Glutamatergic neuron (in vitro differentiated cells): ENCODE measurements at places on chromosomes 13 and 19.

- H3K4me1 ChIP-seq, result peaks cover 54% of the 10 kb centered on the region
- no peak overlapping the region for H3K27ac ChIP-seq
- no peak for DNase-seq
- H3K27me3 ChIP-seq, result peaks cover 7% of the 10 kb centered on the region
- H3K4me3 ChIP-seq, result no peak overlapping the region
Observed at GRCh38 chr13:23632741-23633140, 62.5 kb downstream of the TNFRSF19 start.

DNA sequence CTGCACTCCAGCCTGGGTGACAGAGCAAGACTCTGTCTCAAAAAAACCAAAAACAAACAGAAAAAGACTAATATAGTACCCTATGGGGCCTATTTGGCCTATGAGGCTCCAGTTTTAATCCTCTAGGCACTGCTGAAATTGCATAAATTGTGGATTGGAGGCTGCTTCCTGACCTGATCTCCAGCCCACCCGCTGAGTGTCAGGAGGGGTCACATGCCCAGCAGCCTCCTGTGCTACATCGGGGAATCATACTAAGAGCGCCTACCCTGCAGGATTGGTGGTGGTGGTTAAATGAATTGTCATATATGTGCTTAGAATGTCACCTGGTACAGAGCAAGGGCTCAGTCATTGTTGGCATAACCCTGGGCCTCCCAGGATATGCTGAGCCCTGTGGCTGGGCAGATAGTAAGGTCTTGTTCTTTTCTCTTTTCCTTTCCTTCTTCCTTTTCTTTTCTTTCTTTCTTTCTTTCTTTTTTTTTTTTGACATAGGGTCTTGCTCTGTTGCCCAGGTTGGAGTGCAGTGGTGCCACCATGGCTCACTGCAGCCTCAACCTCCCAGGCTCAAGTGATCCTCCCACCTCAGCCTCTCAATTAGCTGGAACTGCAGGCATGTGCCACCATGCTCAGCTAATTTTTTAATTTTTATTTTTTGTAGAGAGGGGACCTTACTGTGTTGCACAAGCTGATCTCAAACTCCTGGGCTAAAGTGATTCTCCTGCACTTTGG is 31.3 kb downstream of the LTBP4 start:
- H3K4me3 ChIP-seq, result no peak overlapping the region
- H3K4me1 ChIP-seq, result peaks cover 3% of the 10 kb centered on the region
- no peak overlapping the region for H3K27ac ChIP-seq
- H3K27me3 ChIP-seq, result peaks cover 2% of the 10 kb centered on the region
- peaks cover 5% of the 10 kb centered on the region for H3K36me3 ChIP-seq
- DNase-seq, result no peak

GRCh38 chr13:29452773-29453616 is 142.5 kb downstream of the SLC7A1 start:
- no peak overlapping the region for H3K27ac ChIP-seq
- H3K4me1 ChIP-seq, result no peaks in the 10 kb centered on the region
- no peak overlapping the region for H3K4me3 ChIP-seq
- no peaks in the 10 kb centered on the region for H3K36me3 ChIP-seq
- no peaks in the 10 kb centered on the region for H3K27me3 ChIP-seq
- DNase-seq, result no peak

DNA sequence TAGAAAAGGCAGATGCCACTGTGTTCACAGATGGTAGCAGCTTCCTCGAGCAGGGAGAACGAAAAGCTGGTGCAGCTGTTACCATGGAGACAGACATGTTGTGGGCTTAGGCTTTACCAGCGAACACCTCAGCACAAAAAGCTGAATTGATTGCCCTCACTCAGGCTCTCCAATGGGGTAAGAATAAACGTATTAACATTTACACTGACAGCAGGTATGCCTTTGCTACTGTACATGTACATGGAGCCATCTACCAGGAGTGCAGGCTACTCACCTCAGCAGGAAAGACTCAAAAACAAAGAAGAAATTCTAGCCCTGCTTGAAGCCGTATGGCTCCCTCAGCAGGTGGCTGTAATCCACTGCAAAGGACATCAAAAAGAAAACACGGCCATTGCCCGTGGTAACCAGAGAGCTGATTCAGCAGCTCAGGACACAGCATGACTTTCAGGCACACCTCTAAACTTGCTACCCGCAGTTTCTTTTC is 197.7 kb downstream of the ZNF737 start:
- peak overlapping the region; percentile 97 for H3K27ac ChIP-seq
- peak; percentile 60 for DNase-seq
- H3K4me1 ChIP-seq, result peaks cover 16% of the 10 kb centered on the region

- H3K4me3 ChIP-seq, result no peak overlapping the region
- no peak for DNase-seq
- H3K27ac ChIP-seq, result no peak overlapping the region
- H3K27me3 ChIP-seq, result no peaks in the 10 kb centered on the region
Observed at GRCh38 chr13:99380921-99381645, 73.9 kb upstream of the GPR183 start.

DNA sequence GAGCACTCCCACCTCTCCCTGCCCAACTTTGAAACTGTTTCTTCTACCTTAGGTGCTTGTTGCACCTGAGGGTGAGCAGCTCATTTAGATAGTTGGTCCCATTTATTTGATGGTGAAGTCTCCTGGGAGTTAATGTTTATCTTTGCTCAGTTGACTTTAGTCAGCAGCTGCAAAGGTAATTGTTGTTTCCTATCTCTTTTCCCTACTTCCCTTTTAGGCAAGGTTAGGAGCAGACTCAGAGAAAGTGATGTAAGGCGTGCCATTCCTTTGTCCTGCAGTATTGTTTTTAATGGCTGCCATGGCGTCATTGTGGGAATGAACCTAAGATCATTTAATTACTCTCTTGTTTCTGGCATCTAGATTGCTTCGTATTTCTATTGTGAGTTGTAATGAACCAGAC is 11.6 kb downstream of the AKAP11 start:
- H3K4me3 ChIP-seq, result no peak overlapping the region
- no peak overlapping the region for H3K27ac ChIP-seq
- no peaks in the 10 kb centered on the region for H3K36me3 ChIP-seq
- DNase-seq, result no peak

DNA sequence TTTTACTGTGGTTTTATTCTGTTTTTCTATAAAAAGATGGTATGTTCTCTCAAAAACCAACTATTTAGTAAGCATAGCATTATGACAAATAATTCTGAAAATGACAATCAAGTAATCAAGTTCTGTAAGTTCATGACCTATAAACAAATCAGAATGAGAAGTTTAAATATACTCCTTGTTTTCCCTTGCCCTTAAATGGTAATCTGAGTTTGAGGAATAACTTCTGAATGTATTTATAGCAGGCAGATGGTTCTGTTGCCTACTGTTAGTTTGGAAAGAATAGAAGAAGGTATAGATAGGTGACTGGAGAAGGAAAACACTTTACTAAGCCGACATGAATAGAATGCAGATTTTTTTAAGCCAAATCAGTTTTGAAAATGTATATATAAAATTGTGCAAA is 63.9 kb downstream of the POSTN start:
- no peak overlapping the region for H3K4me3 ChIP-seq
- H3K4me1 ChIP-seq, result peaks cover 4% of the 10 kb centered on the region
- H3K36me3 ChIP-seq, result peaks cover 4% of the 10 kb centered on the region

DNA sequence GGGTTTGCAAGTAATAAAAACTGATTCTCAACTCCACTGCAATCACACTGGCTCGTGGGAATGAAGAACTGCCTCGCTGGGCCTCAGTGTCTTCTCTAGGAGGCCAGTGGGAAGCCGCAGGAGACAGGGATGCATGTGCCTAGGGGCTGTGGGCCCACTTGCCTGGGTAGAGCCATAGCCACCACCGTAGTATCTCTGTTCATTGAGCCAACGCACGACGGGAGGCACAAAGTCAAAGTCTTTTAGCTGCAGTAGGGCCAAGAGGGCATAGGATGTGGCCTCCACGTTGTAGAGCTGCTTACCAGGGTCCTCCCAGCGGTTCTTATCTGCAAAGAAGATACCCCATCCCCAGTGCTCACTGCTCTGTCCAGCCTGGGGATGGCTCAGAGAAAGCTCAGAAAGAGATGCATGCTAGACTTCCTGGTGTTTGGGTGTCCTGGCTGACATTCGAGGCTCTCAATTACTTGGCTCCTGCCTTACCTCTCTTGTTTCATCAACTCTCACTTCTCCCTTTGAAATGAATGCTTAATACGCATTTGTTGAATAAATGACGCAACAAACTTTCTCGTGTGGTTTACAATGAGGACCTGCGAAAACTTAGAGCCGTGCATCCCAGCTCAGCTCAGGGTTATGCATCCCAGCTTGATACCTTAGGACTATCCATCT is 16.1 kb upstream of the TNFSF14 start:
- no peak overlapping the region for H3K4me3 ChIP-seq
- peaks cover 10% of the 10 kb centered on the region for H3K36me3 ChIP-seq
- H3K27ac ChIP-seq, result no peak overlapping the region
- DNase-seq, result no peak

GRCh38 chr13:92991692-92992091 is 234.9 kb upstream of the GPC6 start:
- H3K27ac ChIP-seq, result no peak overlapping the region
- H3K36me3 ChIP-seq, result no peaks in the 10 kb centered on the region
- H3K4me1 ChIP-seq, result no peaks in the 10 kb centered on the region

DNA sequence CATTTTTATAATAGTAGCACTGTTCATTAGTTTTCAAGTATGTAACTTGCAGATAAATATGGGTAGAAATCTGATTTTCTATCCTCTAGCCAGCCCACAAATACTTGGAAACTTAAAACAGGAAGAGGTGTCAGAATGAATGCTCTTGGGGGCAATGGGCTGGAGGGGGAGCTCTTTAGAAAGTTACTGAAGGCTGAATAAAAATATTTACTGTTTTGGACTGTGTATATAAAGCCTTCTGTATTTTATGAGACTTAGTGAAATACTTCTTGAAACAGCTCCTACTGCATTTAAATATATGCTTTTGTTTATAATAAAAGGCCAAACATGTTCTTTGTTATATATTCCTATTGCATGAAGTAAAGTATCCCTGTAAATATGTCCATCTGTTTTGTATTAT is 138.8 kb downstream of the RGCC start:
- H3K4me1 ChIP-seq, result no peaks in the 10 kb centered on the region
- no peak for DNase-seq
- H3K36me3 ChIP-seq, result no peaks in the 10 kb centered on the region
- H3K4me3 ChIP-seq, result no peak overlapping the region
- no peak overlapping the region for H3K27ac ChIP-seq

DNA sequence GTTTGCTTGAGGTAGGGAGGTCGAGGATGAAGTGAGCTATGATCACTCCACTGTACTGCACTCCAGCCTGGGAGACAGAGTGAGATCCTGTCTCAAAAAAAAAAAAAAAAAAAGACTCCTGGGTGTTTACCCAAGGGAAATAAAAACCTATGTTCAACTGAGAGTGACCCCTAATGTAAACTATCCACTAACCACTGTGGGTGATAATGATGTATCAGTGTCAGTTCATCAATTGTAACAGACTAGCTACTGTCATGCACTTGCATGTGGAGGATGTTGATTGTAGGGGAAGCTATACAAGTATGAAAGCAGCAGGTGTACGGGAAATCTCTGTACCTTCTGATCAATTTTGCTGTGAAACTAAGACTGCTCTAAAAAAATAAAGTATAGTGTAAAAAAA is 2.6 kb upstream of the CIB3 start:
- H3K36me3 ChIP-seq, result no peaks in the 10 kb centered on the region
- no peaks in the 10 kb centered on the region for H3K27me3 ChIP-seq

DNA sequence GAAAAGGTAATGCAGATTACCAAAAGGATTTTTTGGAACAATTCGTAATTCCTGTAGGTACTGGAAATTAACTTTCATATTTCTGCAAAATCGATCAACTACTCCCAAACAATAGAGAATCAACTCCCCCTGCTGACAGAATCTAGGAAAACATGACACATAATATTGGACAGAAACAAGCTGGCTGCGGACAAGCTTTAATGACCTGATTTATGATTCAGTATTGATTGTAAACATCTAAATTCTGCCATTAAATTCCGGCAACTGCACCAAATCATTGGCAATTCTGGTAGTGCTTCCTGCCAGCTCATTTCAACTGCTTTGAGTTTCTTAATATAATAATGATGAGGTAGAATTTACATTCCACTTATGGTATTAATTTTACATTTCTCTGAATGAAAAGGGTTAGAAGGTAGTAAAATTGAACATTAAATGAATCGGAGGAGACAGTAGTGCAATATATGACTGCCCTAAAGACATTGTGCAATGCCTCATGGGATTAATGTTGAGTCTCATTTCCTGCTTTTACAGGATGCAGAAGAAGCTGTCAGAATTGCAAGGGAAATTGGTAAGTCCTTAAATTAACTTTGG is 146.5 kb downstream of the PCCA start:
- H3K4me3 ChIP-seq, result no peak overlapping the region
- DNase-seq, result no peak
- H3K36me3 ChIP-seq, result no peaks in the 10 kb centered on the region
- H3K4me1 ChIP-seq, result peaks cover 21% of the 10 kb centered on the region
- no peaks in the 10 kb centered on the region for H3K27me3 ChIP-seq

- peaks cover 2% of the 10 kb centered on the region for H3K27me3 ChIP-seq
- peaks cover 4% of the 10 kb centered on the region for H3K36me3 ChIP-seq
- H3K4me3 ChIP-seq, result peak within 1 kb of the TSS; percentile 71
- H3K4me1 ChIP-seq, result no peaks in the 10 kb centered on the region
Observed at GRCh38 chr19:39032063-39032918, at the start of gene FBXO27. TSS of gene FBXO27 (minus strand) at chr19:39032549. CDS start at chr19:39032227, 322 bp downstream.

DNA sequence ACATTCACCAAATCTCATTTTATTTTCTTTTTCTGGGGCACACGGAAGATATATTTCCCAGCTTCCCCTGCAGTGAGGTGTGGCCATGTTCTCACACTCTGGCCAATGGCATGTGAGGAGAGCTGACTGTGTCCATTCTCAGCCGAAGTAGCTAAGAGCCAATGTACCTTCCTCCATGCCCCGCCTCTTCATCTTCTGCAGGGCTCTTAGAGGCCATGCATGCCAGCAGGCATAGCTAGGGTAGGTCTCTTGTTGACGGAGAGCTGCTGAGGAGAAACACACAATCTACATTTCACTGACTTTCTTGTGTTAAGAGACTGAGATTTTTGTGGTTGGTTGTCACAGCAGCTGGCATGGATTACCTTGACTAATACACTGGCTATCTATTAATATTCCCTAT is 9.8 kb upstream of the MICU2 start:
- no peaks in the 10 kb centered on the region for H3K4me1 ChIP-seq
- H3K27ac ChIP-seq, result no peak overlapping the region
- no peak for DNase-seq
- no peak overlapping the region for H3K4me3 ChIP-seq
- no peaks in the 10 kb centered on the region for H3K36me3 ChIP-seq
- H3K27me3 ChIP-seq, result no peaks in the 10 kb centered on the region
